DMS153 (cell line): ENCODE measurements at places on chromosomes 16 and 17.

- no peak for DNase-seq
Observed at GRCh38 chr17:58329035-58329809, 627 bp upstream of the TSPOAP1 start.

DNA sequence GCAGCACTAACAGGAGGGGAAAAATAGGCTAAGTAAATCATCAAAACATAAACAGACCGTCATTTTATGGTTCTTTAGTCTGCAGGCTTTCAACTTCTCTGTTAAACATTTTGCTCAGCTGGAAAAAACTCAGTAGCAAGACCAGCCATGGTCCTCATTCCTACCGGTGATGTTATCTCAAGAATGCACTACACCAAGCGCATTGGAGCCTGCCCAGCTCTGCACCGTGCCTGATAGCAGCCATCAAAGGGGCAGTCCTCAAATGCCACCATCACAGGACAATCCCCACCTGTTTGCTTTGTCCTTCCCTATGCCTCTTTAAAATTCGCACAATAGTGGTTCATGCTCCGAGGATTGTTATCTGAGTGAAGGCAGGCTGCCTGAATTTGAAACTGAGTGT, 181.5 kb upstream of the MON1B start:
- DNase-seq = no peak

GRCh38 chr17:2384439-2385127, 16.3 kb downstream of the MNT start:
- DNase-seq = no peak

GRCh38 chr16:11417487-11417886, 72.2 kb downstream of the RMI2 start:
- DNase-seq = no peak

DNA sequence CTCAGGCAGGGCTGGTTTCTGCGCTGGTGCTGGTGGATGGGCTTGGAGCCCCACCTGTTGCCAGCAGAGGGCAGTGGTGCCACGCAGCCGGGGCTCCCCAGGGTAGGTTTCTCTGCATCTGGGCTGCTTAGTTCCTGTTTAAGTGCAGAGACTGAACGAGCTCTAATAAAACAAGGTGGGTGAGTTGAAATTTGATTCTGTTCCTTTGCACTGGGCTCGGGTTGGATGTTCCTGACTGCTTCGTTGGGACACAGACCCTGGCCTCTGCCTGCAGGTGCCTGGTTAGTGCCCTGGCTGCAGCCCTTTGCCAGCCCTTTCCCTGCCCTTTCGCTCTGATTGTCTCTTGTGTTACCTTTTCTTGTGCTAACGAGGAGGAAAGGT, 30.0 kb downstream of the TBCD start:
- DNase-seq = peak; percentile 49

DNA sequence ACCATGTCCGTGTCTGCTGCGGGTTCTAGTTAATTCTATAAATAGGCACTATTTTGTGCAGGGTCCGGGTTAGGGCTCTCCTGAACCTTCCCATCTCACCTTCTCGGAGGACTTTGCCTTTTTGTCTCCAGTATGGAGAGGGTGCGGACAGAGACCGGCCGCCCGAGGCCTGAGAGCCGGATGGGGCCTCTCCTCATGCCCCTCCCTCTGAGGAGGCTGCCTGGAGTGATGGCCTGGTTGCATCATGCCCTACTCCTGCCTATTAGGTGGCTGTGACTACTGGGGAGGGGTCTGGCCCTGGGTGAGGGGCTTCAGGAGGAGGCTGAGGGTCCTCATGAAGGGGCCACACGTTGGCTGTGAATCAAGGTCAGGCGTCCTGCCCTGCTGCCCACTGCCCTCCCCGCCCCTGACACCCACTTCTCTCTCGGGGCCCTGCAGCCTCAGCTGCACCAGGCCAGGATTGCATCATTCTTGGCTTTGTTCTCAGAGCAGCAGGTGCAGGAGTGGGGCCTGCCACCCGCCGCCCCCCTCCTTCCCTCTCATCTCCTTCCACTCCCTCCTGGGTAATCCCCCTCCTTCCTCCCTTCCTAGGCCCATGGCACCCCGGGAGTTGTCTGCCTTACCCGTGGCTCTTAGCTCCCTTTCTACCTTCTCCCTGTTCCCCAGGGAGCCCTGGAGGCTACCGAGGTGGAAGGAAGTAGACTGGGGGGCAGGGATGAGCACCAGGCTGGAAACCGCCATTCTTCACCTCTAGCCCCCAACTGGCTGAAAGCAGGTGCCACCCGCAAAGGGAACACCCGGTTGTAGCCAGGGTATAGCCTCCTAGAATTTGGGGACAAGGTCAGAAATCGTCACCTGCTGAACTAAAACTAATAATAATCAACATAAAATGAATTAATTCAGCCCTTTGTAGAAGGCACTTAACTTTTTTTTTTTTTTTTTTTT, 12.7 kb upstream of the ARHGAP23 start:
- DNase-seq = peak; percentile 93

DNA sequence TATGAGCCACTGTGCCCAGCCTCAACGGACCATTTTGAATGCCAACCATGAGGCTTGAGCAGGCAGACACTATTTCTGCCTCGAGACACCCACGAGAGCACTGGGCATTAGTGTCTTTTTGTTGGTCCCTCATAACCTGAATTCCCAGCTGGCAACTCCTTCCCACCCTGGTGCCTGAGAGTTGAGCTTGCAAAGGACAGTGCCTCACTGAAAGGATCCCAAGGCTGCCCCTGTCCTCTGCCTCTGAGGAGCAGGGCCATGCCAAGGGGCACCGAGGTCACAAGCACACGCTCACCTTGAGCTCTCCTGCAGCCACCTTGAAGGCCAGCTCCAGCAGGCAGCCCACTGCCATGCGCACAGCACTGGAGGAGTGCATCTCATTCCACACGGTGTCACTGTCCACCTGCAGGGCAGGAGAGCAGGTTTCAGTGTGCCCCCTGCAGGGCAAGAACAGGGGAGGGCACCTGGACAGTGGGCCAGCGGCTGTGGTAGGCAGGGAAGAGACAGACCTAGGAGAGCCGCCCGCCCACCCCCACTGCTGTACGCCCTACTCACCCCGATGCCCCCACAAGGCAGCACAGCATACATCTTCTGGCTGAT, 12.8 kb downstream of the G6PC3 start:
- DNase-seq = no peak
